ENCODE measurements at places on chromosomes 2 and 18. TPM values are rescaled to one million over a fixed set of nuclear protein-coding genes. Genes with fewer than 3 reads are reported as not detected.

The TTR gene
- not detected for polyA plus RNA-seq

The KRTCAP3 gene
- polyA plus RNA-seq, result 14.7 TPM

DNA sequence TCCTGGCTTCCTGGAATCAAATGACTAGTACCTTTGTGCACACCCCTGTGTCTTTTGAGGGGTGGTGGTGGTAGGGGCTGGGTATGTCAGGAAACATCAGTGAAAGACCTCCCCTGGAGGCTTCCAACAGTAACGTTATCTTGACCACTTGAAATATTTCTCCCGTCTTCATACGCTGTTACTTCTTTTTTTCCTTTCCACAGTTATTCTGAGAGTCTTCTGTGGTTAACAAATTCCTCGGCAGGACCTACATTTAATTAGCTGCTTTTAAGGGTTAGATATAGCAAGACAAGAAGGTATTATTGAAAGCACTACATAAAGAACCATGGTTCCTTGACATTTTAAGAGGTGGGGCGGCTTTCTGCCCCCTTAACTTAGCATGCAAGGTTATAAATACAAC is 34.6 kb downstream of the UGP2 start:
- H3K4me1 ChIP-seq, result peaks cover 31% of the 10 kb centered on the region
- H3K27ac ChIP-seq, result peak overlapping the region; percentile 83
- H3K36me3 ChIP-seq, result peaks cover 8% of the 10 kb centered on the region
- H3K27me3 ChIP-seq, result no peaks in the 10 kb centered on the region
- no peak for DNase-seq
- peak overlapping the region; percentile 42 for H3K4me3 ChIP-seq

DNA sequence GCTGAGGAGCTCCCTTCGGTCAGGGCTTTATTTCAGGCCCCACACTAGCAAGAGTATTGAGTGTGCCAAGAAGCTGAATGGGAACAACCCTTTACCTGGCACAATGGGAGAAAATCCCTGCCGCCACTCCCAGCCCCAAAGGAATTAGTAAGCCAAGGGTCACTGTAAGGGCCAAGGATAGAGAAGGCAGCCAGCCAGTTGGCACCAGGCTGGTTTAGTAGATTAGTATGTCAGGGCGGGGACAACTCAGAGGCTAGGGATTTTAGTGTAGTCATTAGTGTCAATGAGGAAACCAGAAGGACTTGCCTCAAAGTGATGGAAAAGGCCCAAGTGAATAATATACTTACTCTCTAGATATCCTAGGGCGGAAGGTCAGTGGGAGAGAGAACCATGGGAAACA is 34.9 kb upstream of the CYP26B1 start:
- no peak overlapping the region for H3K4me3 ChIP-seq
- no peak overlapping the region for H3K27ac ChIP-seq
- DNase-seq, result no peak
- no peaks in the 10 kb centered on the region for H3K27me3 ChIP-seq

DNA sequence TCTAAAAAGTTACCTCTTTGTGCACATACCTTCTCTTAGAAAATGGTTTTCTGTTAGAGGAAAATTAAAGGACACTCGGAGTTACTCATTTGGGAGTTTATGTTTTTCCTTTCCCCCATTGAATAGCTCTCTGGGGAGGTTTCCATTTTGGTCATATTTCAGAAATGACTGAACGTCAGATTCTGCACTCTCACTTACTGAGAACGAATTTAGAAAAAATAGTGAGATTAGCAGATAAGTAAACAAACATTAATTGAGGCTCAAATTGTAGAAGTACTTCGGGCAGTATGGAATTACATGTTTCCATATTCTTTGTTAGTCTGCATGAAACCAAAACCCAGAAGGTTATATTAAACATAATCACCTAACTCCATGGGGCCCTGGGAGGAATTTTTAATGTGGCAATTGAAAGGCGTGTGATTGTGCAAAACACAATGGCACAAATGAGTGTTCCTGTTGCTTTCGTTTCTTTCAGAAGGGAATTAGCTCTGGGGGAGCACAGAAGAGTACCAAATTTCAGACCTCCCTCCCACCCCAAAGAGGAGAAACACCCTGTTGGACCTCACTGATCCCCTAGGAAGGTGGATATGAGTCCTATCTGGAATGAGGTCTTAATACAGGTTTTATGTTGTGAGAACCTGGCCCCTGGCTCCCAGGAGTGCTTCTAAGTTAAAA is 212.3 kb downstream of the BCL2 start:
- no peak overlapping the region for H3K27ac ChIP-seq
- no peak for DNase-seq
- no peak overlapping the region for H3K4me3 ChIP-seq

The TRABD2A gene
- 0.54 TPM for polyA plus RNA-seq

- H3K36me3 ChIP-seq, result no peaks in the 10 kb centered on the region
- H3K27ac ChIP-seq, result no peak overlapping the region
- H3K27me3 ChIP-seq, result no peaks in the 10 kb centered on the region
Measured at GRCh38 chr2:226256709-226257376, 542.8 kb downstream of the IRS1 start.

DNA sequence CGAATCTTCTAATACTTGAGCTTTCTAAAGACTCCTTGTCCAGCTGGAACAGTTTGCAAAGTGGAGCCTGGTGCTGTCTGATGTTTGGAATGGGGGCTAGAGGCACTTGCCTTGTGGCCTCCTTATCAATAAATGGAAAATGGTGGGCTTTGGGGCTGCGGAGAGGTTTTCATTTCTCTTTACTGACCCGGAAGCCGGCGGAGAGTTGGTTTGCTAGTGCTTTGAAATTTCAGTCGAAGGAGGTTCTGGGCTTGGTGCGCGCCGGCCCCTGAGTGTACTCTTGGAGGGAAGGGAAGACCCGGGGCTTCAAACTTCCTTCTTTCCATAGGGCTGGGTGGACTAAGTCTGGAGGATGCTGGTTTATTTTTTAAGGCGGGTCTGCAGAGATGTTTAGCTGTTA is 714 bp downstream of the RPIA start:
- no peaks in the 10 kb centered on the region for H3K36me3 ChIP-seq
- H3K27me3 ChIP-seq, result no peaks in the 10 kb centered on the region

DNA sequence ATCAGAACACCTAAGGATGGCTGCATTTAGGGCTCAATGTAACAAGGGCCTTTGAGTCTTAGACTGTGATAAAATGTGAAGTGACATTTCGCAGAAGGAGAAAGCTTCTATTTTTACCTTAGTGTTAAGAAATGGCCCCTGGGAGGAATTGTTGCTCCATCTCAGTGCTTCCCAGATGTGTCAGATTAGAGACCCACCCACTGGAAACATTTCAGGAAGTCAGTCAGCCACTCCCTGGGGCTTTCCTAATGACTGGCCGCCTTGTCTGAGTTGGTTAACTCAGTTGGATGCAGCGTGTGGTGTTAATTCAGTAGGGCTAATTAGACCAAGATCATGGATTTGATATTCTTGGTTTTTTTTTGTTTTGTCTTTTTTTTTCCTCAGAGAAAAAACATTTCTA is 355.9 kb downstream of the PIK3C3 start:
- H3K4me1 ChIP-seq, result peaks cover 11% of the 10 kb centered on the region
- peak overlapping the region; percentile 60 for H3K27ac ChIP-seq
- no peaks in the 10 kb centered on the region for H3K27me3 ChIP-seq

DNA sequence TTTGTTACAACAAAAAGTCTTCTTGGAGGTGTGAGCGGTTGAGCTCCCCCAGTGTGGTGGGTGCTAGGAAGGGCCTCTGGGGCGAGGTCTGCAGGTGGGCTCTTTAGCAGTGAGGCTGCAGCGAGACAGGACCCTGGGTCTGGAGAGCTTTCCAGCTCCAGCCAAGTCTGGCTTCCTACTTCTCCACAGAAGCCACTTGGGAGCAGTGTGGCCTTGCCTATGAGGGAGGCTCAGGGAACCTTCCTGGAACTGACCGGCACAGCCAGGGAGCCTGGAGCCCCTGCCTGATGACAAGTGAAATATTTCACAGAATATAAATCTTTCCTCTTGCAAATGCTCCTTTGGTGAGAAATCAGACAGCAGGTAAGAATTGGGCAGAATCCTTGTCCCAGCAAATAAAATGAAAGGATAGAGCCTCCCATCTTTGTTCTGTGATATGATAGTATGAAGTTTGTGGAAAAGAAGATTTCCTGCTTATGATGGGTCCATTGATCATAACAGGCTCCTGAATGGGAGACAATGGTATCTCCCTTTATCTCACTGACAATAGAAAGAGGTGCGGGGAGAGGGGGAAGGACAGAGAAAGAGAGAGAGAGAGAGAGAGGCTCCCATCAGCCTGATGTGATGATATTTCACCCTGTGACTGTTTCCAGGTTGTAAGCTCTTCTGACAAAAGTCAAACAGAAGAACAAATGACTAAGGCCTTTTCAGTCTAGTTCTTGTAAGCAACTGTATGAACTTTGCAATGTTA is 289.8 kb upstream of the SPRED2 start:
- H3K27ac ChIP-seq, result no peak overlapping the region
- no peak overlapping the region for H3K4me3 ChIP-seq
- no peaks in the 10 kb centered on the region for H3K36me3 ChIP-seq
- H3K4me1 ChIP-seq, result no peaks in the 10 kb centered on the region
- no peaks in the 10 kb centered on the region for H3K27me3 ChIP-seq
